BE2C (cell line): ENCODE measurements at places on chromosomes 4 and X.

GRCh38 chrX:15645266-15645665 lies 19.3 kb downstream of the CLTRN start:
- DNase-seq: no peak

DNA sequence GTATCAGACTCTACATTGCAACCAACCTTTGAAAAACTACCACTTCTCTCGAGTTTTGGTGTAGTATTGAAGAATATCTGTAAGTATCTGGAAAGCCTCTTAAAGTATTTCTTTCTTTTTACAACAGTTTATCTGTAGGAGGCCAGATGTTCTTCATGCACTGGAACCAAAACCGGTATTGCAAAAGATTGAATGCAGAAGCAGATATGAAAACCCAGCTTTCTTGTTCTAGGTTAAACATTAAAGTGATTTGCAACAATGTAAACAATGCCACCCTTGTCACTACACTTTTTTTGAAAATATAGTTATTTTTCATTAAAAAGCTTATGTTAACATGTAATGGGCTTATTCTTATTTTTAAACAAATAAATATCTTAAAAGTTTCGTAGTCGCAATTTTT lies 27.2 kb downstream of the PLS3 start:
- DNase-seq: no peak

- DNase-seq: no peak
Measured at GRCh38 chr4:99722725-99723124, 65.1 kb upstream of the C4orf54 start.

DNA sequence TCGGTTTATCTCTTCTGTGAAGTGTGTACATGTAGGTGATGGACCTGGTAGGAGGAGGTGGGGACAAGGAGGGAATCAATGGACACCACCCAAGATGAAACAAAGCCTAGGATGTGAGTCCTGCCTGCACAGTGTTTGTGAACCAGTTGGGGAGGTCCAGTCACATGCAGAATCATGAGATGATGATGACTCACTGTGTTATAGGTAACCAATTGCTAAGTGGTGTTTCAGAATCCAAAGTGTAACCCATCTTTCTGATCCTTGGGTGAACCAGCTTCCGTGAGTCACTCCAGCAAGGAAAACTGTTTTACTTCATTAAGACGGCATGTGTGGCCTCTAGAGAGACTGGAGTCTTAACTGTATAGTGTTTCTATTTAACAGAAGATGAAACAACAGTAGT lies 57.9 kb upstream of the HPF1 start:
- DNase-seq: no peak

GRCh38 chrX:25125483-25125882 lies 109.7 kb upstream of the ARX start:
- no peak for DNase-seq

DNA sequence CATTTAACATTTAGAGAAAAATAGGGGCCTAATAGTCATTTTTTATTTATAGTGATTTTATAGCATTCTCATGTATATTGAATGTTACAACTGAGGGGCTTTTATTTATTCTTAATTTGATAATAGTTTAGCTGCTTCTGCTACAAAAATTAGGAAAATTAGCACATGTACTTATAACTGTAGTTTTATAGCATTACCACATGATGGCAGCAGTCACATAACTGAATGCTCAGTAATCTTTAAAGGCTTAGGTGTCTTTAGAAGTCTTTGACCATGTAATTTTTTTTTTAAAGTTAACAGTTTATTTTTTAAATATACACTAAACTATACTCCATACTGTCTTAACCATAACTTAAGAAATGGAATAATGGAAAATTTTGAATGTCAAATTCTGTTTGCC lies 136.6 kb downstream of the STAG2 start:
- no peak for DNase-seq
